ENCODE measurements at places on chromosomes 6 and 20.

DNA sequence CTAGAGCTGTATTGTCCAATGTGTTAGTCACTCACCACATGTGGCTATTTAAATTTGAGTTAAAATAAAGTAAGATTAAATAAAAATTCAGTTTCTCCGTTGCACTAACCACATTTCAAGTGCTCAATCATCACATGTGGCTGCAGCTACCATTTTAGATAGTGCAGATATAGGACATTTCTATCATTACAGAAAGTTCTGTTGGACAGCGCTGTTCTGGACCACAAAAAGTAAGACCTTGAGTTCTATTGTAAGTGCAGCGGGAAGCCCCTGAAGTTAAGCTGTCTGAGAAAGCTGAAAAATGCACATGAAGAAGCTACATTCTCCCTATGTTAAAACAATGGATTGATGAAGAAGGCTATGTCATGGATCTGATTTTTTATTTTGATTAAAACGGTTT is 1.1 kb downstream of the ORC3 start:
- no peak for DNase-seq

- peak; percentile 36 for DNase-seq
Measured at GRCh38 chr6:135087803-135088202, 33.2 kb upstream of the HBS1L start.

DNA sequence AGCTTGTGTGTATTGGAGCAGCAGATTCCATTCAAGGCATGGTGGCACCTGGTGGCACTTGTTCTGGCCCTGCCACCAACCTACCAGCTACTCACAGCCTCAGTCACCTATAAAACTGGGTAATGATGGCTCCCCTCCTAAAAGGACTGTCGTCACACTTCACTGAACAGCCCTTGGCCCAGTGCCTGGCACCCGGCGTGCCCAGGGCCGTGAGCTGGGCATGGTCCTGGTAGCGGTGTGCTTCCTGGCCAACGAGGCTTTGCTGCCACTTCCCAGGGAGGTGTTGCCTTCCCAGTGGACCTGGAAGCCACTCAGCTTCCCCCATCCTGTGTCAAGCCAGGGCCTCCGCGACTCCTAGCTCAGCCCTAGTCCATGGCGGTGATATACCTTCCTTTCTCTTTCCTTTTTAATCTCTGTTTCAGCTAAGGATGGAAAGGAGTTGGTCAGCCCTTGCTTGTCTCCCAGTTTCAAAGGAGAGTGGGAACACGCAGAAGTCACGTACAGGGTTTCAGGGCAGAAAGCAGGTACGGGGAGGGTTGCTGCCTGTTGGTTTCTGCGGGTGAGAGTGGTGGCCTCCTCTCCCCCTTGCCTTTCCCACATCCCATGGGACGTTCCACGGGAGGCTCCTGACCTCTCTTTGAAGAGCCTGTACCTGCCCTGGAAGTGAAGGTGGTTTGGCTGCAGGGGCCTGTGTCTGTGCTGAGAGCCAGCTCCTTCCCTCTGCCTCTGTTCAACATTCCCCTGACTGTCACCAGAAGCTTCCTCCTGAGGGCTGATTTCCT is 25.5 kb downstream of the ENTPD6 start:
- no peak for DNase-seq

- no peak for DNase-seq
Measured at GRCh38 chr6:157380458-157380778, 572 bp upstream of the ZDHHC14 start.

DNA sequence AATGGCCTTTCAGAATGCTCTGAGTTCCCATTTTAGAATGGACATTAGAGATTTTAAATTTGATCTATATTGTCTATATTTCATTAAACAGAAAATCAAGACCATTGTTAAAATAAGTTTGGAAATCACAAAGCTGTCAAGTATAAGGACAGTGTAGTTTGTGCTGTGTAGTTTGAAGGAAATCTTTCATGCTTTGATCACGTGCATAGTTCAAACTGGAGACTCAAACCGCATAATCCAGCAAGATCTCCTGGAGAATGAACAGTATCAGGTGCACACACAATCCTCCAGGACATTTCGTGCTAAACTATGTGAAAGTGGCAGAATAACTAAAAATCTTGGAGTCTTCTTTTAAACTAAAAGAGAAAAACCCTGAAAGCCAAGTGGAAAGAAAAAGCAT is 60.8 kb upstream of the TBXT start:
- no peak for DNase-seq

GRCh38 chr6:169324086-169324485 is 70.4 kb upstream of the THBS2 start:
- DNase-seq = no peak

DNA sequence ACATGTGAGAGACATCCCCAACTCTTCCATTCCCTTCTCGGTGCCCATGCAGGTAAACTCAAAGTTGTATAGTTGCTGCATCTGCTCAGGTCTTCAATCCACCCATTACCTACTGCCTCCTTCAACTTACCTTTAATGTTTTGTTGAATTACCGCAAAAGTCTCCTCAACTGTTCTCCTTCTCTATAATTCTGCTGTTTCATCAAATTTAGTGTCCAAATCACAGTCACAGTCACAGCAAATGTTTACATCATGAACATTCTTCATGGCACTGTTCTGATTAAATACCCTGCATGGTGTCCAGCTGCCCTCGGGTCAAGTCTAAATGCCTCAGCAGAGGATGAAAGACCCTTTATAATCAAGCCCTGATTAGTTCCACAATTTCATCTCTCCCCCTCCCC is 130.1 kb downstream of the IPCEF1 start:
- DNase-seq = no peak

DNA sequence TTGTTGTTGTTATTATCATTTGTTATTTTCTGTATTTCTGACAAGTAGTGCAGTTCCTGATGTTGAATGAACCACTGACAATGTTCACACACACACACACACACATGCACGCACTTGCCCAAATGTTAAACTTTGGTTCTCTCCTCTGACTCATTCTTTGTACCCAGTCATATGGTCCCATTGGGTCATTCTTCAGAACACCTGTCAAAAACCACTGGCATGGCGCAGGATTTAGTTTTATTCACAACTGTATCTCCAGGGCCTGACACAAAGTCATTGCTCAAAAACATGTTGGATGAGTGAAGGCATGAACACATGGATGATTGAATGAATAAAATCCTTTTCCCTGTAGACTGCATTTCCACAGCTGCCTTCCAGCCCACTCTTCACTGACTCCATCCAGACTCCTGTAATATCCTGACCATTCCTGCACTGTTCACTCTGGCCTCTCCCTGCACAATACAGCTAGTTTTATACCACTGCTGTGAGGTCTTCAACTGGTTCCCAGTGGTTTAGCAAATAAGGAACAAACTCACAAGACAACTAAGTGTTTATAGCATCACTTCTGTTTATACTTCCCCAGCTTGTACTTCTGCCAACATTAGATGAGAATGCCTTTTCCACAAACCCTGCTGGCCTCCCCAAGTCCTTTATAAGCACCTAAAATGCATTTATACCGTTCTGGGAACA is 6.9 kb upstream of the CST11 start:
- DNase-seq = no peak

GRCh38 chr20:61922411-61922810 is 143.3 kb downstream of the TAF4 start:
- DNase-seq = no peak

Data from T-helper 1 cell (primary cell).